Hippocampal formation (tissue), 2 donors: ENCODE measurements at places on chromosomes 2 and 18.
A peak's percentile ranks its signal among the peaks of the same experiment; 100 is the strongest.

DNA sequence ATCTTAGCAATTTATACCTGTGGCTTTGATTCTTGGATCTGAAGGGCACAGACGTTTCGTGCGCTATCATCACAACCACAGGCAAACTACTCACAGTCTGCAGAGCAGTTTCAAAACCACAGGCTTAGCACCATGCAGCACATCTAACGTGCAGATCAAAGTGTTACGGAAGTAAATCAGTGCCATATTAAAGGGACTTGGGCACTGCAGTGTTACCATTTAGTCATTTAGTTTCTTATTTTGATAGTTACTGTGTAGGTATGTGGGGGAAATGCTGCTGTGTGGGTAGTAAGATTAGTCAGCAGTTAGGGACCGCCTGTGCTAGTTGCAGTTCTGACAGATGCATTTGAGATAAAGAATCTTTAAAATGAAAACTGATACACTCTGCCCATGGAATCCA is 384.0 kb downstream of the NBAS start:
- DNase-seq = peak; percentile 8

DNA sequence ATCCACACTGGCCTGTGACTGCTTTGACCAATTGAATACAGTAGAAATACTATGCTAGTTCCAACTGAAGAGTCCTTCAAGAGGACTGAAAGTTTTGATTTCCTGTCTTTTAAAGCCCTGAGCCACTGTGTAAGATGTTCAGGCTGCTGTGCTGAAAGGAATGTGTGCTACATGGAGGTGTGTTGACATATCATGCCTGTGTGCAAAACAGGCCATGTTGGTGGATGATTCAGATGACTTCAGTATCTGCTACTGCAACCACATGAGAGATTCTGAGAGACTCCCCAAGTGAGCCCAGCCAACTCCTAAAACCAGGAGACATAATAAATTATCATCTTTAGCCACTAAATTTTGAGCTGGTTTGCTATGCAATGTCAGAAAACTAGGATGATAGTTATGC is 662.9 kb downstream of the ZEB2 start:
- DNase-seq = no peak

DNA sequence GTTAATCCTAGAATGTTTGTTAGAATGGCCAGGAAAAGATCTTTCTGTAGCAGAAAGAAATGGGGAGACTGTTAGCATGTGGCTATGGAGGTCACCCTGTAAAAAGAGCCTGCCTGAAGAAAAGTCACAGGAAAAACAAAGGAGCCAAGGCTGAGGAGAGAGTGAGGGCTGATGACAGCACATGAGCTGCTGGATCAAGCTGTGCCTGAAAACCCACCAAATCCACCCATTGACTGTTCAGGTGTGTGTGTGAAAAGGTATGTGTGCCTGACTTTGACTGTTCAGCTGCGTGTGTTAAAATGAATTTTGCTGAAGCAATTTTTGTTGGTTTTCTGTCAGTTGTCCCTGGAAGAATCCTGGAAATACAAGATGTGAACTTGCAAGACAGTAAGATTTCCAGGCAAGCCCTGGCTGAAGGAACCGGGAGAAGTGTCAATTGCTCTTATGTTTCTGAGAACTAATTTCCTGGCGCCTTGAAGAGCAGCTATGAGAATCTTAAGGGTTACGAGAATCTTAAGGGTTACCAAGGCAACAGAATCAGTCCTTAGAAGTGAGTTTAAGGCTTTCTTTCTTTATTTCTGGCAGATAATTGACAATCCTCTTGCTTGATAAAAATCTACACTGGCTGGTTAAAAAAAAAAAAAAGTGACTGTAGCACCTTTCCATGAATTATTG is 73.0 kb upstream of the LGALSL start:
- DNase-seq = no peak

GRCh38 chr2:178954049-178954448 is 95.9 kb downstream of the CCDC141 start:
- no peak for DNase-seq

GRCh38 chr18:37247497-37248161 is 318.0 kb downstream of the CELF4 start:
- no peak for DNase-seq

- DNase-seq = no peak
Measured at GRCh38 chr2:225841314-225841713, 441.8 kb downstream of the NYAP2 start.

DNA sequence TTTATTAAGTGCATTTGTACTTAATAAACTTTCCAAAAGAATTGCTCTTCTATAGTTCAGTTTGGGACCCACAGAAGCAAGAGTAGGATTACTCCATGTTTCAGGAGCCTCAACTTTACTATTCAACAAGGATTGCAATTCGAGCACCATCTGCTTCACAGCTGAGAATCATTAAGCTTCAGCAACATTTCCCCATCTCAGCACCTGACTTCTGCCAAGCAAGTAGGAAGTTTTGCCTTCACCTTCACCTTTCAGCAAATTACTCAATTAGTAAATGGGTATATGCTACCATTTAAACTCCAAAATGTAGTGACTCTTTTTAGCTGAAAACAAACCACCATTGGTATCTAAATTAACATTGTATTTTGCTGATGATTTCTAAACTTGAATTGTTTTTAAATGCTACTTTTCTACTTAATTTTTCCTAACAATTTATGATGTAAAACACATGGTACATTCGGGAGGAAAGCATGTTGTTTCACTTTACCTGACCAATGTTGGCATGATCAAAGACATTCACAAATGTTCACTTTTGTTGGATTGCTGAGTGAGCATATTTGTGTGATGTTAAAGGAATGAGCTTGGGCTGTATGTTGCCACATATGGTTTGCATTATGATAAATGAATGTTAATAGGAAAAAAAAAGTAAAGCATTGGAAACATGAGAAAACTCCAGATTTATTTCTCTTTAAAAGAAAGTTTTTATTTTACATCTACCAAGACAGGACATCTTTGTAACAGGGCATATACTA is 159.2 kb downstream of the GULP1 start:
- no peak for DNase-seq

GRCh38 chr2:55061523-55062344 is 11.5 kb upstream of the RTN4 start:
- no peak for DNase-seq

- no peak for DNase-seq
Measured at GRCh38 chr18:74310411-74310810, 5.2 kb upstream of the C18orf63 start.

DNA sequence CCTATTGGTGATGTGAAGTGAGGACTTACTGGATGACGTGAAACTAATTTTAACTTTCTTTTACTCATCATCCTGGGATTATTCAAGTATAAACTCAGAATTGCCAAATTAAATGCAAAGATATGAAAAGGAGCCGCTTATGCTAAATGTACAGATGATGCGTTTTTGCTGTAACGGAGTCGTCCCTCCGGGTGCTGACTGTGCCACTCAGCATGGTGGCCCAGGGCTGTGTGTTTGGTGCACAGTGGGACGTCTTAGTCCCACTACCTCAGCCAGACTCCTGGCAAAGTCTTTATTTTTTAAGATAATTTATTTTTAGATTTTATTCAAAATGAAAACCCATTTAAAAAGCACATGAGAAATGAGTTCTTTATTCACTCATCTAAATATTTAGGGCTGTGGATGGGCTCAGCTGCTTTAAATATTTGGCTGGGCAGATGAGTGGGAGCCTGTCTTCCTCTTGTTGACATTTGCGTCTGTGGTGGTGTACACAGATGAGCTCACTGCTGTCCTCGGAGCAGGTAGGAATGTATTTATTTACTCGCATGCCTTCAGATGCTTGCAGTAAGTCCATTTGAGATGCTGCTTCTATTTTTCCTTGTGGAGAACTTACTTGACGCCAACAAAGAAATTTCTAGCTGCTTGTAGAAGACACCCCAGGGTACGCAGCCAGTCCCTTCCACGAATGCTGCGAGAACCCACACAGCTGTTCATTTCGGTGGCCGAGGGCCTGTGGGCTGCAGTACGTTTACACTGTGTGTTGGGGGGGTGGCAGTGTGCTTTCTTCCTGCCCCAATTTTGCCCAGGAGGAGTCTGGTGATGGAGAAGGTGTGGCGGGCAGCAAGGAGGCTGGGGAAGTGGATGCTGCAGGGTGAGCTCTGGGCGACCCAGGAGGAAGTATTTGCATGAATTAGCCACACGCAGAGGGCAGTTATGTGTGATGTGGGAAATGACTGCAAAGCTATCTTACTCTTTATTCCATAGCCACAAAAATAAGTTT is 105.0 kb downstream of the AGAP1 start:
- no peak for DNase-seq

- DNase-seq = no peak
Measured at GRCh38 chr2:27297195-27297594, 11.1 kb downstream of the UCN start.

- DNase-seq = no peak
Measured at GRCh38 chr18:37429791-37430190, 135.8 kb downstream of the CELF4 start.

- no peak for DNase-seq
Measured at GRCh38 chr2:43459446-43460173, 136.2 kb downstream of the THADA start.

DNA sequence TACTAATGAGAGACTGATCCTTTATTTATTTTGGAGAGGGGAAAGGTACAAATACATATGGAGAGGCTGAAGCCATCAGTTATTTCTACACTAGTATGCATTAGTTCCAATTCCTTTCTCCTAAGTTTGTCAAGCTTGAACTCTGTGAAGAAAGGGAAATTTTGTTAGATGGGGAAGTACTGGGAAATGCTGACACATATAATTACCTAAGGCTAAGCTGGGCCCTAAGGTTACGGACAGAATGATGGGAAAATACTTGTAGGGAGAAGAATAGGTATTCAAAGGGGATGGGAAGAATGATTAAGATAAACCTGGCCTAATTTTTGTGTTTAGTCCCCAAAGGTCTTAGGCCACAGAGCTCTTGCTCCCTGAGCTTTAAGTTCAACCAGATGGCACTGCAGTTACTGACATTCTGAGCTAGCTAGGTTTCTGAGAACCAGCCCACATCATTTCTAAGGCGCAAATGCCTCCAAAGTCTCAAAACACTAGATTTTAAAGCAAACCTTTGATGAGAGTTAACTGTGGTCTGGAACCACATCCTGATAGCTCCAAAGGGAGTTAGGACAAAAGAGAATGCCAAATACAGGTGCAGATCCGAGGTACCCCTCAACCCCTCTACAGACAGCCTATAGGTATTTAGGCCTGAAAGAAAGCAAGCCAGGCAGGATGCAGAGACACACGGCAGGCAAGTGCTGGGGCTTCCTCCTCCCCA is 2.7 kb downstream of the TMEM163 start:
- DNase-seq = no peak

DNA sequence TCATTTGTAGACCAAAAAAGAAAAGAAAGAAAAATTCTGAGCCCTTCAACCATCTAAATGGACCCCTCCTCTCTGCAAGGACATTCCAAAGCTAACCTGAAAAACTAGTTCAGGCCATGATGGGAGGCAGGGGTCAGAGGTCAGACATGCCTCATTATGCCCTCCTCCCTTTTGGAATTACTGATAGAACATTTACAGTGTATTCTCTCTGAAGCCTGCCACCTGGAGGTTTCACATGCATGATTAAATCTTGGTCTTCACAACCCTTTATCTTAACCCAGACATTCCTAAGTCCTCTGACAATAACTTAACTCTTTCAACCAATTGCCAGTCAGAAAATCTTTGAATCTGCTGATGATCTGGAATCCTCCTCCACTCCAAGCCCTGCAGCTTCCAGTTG is 86.0 kb downstream of the SPP2 start:
- DNase-seq = no peak

DNA sequence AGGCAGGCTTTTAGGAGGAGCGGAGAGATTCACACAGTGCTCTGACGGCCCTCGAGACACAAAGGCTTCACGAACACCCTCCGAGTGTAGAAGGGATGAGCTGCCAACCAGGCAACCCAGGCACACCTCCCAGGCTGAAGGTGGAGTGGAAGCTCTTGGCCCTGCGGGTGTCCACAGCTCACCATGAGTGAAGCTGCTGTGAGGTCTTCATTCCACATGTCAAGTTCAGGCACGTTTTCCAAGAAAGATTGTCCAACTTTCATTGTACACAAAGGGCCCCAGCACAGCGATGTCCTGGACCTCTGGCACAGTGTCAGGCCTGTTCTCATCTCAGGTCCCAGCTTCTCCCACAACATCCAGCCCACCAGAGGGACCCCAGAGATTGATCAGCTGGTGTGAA is 13.4 kb downstream of the PARD6G start:
- DNase-seq = no peak

GRCh38 chr2:66903745-66904465 is 469.0 kb downstream of the MEIS1 start:
- no peak for DNase-seq

DNA sequence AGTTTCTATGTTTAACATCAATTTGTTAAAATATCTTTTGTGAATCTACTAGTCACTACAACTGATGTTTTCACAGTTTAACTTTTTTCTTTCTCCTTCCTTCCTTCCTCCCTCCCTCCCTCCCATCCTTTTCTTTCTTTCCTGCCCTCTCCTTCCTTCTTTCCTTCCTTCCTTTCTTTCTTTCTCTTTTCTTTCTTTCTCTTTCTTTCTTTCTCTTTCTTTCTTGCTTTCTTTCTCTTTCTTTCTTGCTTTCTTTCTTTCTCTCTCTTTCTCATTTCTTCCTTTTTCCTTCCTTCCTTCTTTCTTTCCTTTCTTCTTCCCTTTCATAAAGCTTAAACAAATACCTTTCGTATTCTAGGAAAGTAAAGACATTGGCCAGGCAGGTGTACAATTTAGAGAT is 2083.0 kb upstream of the CELF4 start:
- DNase-seq = no peak

DNA sequence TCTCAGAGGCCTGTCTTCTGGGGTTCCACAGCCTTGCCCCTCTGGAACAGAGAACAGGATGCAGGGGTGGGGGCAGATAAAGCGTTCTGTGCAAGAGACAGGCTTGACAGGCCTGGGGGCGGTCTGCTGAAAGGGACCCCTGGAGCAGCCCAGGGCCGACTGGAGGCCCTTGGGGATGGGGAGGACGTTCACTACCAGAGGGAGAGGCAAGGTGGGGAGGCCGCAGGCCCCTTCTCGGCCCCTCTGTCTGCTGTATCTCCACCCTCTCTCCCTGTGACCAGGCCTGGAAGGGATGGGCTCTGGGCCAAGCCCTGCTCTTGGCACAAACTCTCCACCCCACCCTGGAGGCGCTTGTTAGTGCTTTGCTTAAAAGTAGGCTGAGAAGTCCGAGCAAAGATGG is 27.3 kb upstream of the INHBB start:
- DNase-seq = no peak

GRCh38 chr2:134482131-134482723 is 228.4 kb downstream of the MGAT5 start:
- no peak for DNase-seq

- DNase-seq = no peak
Measured at GRCh38 chr2:240585101-240585500, 1.4 kb upstream of the CAPN10 start.

DNA sequence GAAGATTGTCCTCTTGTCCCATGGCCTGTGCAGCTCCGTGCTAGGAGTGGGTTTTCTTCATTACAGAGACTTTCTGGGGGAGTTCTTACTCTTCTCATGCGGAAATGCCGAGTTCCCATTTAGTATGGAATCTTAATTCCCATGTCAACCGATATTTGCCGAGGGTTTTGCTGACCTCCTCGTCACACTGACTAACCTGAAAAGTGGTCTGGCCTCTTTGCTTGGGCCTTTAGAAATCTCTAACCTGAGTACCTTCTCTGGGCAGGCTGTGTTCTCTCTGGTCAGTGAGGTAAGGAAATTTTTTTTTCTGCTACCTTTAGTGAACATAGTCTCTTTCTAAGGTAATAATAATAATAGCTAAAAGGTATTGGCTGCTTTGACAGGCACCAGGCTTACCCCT is 10.9 kb upstream of the EML6 start:
- no peak for DNase-seq

GRCh38 chr2:64942693-64943092 is 46.5 kb upstream of the SLC1A4 start:
- peak; percentile 44 for DNase-seq
